HEK293T (cell line): ENCODE measurements at places on chromosomes 3 and 15.

DNA sequence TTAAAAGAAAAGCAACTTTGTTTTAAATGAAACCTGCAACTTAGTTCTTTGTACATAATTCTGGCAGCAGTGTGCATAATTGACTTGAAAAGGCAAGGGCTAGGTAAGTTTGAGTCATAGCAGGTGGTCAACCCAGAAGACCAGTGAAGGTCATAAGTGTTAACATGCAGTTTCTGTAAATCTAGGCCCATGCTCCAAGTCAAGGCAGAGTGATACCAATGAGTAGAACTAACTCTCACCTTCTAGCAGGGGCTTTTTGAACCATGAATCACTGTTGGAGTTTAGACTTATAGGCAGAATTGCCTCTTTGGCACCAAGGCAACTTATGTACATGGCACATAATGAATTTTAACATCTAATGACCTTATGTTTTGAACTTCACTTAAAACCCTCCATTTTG lies 29.5 kb upstream of the IL20RB start:
- no peak for DNase-seq

DNA sequence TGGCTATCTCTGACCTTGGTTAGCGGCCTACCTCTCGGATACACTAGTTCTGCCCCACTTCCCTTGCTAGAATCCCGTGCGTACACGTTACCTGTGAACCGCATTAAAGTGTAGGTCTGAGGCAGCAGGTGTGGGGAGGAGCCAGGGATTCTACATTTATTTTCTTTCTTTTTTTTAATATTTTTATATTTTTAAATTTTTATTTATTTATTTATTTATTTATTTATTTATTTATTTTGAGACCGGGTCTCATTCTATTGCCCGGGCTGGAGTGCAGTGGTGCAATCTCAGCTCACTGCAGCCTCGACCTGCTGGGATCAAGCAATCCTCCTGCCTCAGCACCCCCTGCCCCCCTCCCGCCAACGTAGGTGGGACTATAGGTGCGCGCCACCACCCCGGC lies 60.9 kb upstream of the NR2E3 start:
- no peak for DNase-seq

DNA sequence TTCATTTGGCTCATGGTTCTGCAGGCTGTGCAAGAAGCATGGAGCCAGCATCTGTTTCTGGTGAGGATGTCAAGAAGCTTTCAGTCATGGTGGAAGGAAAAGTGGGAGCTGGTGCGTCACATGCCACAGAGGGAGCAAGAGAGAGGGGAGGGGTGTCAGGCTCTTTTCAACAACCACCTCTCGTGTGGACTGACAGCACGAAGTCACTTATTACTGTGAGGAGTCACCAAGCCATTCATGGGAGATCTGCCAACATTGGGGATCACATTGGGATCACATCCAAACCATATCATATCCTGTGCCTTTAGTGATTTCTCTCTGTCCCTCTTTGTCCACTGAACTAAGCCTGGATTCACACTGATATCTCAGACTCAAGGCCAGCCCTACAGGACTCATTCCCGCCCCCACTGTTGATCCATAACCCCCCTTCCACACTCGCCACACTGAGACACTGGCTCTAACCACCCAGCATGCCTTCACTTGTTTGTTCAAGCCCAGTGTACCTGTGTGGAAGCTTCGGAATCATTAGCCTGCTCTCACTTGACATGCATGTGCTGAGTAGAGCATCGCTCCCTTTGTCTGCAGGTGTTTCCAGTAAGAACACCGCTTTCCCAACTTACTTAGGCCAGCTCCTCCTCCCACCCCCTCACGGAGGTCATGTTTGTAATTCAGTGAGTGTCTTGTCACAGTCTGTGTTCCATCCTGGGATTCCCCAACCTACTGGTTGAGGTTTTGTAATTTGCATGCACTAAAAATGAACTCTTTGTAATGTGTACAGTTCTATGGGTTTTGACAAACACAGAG lies 132.2 kb downstream of the KLF13 start:
- DNase-seq: no peak

- DNase-seq: peak; percentile 26
Observed at GRCh38 chr15:39778021-39778420, 4.6 kb downstream of the FSIP1 start.

GRCh38 chr3:15651396-15651795 lies 49.9 kb downstream of the BTD start:
- DNase-seq: no peak

- no peak for DNase-seq
Observed at GRCh38 chr3:181713280-181713647, 1.5 kb downstream of the SOX2 start.

- no peak for DNase-seq
Observed at GRCh38 chr15:72516777-72517176, 42.6 kb downstream of the ARIH1 start.

DNA sequence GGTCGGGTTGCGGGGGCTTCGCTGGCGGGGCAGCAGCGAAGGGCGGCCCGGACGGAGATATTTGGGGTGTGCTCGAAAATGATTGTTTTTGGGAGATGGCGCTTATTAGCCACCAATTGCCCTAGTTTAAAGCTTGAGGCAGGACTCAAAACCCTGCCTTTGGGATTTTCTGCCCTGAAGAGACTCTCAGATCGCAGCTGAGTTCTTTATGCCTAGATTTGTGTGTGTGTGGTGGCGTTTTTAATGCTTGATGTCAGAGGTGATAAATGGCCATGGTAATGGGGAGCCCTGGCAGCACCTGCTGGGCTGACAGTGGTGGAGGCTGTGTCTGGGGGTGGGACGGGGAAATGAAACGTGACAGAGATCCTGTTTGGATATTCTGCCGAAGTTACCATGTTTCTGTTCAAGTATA lies 604 bp downstream of the KCTD6 start:
- DNase-seq: no peak

- DNase-seq: peak; percentile 51
Observed at GRCh38 chr3:46695177-46695961, 1.9 kb upstream of the ALS2CL start.

DNA sequence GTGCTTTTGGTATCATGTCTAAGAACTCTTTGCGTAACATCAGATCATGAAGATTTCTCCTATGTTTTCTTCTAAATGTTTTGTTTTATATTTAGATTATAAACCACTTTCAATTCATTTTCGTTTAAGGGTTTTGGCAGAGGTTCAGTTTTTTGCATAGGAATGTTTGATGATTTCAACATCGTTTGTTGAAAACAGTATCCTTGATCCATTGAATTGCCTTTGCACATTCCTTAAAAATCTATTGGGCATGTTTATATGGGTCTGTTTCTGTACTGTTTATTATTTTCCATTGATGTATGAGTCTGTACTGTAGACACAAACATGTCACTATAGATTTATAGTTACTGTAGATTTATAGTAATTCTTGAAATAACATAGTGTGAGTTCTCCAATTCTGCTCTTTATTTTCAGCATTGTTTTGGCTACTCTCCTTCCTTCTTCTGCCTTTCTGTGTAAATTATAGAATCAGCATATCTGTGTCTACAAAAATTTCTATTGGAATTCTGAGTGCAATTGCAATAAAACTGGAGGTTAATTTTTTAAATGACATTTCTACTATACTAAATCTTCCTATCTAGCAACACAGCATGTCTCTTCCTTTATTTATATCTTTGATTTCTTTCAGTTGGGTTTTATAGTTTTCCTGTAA lies 374.0 kb downstream of the SV2B start:
- no peak for DNase-seq

GRCh38 chr3:27040674-27041073 lies 328.5 kb downstream of the NEK10 start:
- no peak for DNase-seq

DNA sequence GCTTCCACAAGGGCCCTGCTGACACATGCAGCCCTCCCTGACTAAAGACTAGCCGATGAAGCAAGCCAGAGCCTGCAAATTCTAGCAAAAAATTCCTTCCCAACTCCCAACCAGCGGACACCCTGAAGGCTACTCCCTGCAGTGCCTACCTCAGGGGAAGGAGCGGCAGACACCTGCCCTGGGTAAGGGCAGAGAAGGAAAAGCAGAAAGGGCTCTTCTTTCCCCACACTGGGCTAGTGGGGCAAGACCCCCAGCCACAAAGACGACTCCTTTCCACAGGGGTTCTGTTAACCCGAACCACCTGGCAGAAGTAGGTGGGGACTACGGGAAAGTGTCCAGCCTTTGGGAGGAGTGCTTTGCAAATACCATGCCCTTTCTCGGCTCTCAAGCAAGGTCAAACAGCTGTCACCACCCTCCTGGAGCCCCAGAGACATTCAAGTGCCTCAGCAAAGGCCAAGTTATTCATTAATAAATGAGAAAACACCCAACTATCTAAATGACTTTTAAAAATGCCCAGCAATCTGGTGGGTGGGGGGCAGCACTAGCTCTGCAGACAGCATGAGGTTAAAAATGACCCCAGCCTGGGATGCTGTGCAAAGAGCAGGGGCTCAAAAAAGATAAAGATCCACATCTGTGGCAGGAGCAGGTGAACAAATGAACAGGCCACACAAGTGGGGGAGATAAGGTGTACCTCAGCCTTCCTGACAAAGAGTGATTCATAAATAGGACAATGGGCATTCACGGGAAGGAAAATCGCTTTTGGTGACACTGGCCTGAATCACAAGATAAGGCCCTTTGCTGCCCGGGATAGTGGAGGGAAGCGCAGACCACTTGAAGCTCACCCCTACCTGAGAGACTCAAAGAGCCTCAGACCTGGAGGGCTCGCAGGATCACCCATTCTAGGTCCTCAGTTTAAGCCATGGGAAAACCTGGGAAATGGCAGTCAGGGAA lies 33.0 kb downstream of the CCDC12 start:
- DNase-seq: no peak

- DNase-seq: no peak
Observed at GRCh38 chr3:183158551-183159006, 4.0 kb downstream of the LAMP3 start.

DNA sequence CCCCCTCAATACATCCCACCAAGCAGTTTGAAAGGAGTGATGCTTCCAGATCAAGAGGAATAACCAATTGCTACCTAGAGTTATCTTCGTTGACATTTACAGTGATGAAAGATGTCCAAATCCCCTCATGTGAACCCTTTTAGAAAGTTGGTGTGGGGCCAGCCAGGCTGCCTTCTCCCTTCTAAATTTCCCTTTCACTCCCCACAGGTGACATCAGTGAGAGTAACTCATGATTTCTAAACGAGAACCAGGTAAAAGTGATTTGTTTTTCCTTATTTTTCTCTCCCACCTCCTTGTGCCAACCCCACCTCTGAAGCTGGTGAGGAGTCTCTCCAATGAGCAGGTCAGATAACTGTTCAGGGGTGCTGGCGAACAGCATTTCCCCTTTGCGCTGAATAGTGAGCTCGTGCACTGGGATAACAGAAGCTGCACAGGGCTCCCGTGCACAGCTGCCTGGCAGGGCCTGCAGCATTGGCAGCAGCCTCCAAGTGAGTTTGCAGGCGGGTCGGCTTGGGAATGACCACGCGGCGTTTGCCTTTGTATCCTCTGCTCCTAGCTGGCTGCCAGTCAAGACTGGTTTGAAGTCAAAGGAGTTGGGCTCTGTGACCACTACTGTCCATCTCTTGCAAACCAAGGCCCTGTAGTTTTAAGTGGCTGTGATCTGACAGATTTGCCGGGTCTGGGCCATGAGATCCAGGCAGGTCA lies 70.2 kb upstream of the CORO2B start:
- DNase-seq: no peak

- no peak for DNase-seq
Observed at GRCh38 chr15:34994925-34995324, 6.8 kb upstream of the ZNF770 start.

DNA sequence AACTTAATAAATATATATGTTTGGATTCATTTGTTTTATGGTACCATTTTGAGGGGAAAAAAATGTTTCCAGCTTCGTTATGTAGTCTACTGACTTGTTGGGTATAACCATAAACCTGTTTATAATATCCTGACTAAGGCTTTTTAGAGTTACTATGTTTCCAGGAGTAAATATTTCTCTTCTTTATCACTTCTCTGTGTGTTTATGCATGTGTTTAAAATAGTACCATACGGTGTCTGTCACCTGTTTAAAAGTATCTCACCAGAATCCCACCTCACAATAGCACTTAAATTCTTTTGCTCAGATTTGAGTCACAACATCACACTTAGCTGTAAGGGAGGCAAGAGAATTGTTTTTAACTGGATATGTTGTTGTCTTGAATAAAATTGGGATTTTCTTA lies 15.1 kb downstream of the LACTB start:
- no peak for DNase-seq

DNA sequence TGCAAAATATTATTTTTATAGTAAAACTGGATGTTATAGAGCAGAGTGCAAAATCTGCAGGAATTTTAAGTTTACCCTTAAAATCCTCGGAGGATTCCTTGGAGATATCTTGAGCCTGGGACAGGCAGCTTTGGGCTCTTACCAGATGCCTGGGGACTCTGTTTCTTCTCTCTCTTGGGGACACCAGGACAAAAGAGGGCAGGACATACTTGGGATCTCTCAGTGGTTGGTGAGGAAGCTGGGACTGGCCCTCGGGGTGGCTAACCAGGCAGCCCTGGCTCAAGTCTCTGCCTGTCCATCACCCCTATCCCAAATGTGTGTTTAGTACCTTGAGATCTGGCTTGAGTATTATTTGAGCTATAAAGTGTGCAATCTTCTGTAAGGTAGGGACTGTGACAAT lies 38.6 kb downstream of the TKT start:
- no peak for DNase-seq

- DNase-seq: peak; percentile 8
Observed at GRCh38 chr3:88180398-88180999, 30.7 kb downstream of the C3orf38 start.

DNA sequence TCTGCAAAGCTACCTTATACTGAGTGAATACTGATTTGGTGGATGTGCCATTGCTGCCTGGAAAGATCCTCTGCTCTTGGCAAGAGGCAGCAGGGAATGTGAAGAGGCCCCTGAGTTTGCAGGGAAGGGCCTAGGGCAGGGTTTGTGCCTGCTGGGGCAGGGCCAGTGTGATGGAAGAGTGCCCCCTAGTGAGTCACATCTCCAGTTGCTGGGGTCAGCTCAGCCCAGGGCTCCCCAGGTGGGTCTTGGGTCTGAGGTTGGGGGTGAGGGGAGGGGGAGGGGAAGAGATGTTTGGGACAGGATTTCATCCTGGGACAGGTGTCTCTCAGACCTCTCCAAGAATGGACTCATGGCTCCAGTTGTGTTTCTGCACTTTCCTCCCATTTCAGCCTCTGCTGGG lies 4.1 kb upstream of the AMOTL2 start:
- DNase-seq: peak; percentile 60

GRCh38 chr15:25711164-25711563 lies 152.0 kb downstream of the ATP10A start:
- DNase-seq: no peak

DNA sequence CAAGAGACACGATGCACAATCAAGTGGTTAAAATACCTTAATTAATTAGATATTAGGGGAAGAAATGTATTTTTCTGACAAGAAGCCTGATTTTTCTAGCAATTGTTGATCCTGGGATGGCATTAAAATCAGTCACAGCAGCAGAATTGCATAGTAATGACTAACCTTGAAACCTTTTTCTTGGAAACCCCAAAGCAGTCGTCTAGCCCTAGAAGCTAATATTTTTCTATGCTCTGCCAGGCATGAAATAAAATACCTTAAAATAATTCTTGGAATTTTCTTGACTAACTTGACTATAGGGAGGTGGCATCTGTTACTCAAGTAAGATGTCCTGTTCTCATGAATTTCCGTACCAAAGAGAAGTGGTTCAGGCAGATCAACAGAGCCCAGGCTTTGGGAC lies 204.1 kb downstream of the THRB start:
- no peak for DNase-seq
